ENCODE measurements at places on chromosomes 4 and X. TPM values are rescaled to one million over a fixed set of nuclear protein-coding genes. Genes with fewer than 3 reads are reported as not detected.

GRCh38 chr4:172207886-172208285, 394.7 kb downstream of the GALNTL6 start:
- DNase-seq, result no peak

DNA sequence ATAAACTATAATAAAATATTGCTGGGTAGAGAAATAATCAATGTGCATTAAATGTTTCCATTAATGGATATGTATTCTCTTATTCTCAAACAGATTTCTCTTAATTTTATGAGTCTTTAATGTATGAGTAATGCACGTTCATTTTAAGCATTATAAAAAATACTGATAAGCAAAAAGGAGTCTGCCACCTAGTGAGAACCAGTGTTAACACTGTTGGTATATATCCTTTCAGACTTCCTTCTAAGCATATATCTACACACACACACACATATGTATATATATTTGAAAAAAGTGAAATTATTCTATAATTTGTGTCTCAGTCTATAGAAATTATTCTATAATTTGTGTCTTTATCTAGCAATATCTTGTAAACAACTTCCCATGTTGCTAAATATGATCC, 49.9 kb upstream of the MTMR1 start:
- DNase-seq, result no peak

DNA sequence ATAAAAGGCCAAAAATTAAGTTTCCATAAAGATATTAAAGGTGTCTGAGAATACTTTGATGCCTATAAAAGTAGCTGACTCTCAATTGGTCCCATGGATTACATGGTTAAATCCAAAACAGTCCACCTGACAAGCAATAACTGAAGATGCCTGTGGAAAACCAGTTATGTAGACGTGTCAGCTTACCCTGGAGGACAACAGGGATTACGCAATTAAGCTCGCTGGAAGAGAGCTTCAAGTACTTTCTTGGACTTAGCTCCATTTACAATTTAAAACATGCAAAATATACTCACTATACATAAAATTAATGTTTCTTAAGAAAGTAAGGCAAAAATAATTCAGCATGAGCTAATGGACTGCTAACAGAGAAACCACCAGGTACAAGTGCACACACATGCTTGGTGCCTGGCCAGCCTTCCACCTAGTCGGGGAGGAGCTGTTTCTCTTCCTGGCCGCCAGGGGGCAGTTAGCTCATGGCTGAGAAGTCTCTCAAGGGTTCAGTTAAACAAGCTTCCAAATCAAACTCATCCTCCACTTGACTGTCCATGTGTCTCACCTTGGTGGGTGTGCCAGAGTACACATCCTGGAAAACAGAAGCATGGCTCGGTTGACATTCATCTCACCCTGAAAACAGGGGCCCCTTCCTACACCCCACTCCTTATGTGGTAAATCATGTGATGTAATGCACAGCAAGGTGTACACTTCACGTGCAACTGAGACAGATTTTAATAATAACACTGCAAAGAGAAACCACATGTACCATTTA, 9.2 kb upstream of the FAM53A start:
- DNase-seq, result peak; percentile 84

DNA sequence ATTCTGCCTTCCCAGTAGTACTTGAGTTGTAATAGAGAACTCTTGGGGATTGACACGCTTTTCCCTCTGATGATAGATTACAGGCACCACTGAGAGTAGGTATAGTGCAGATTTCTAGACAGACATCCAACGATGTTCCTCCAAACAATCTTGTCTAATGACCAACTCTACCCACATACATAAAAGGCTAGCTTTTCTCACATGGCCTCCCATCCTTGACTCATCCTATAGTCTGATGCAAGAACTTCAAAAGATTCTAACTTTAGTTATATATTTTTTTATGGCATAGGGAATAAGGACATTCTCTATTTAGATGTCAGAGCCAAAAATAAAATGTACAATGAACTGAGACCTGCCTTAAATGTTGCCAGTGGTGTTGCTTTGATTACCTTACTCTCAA, 60.9 kb downstream of the GLRA2 start:
- DNase-seq, result no peak

DNA sequence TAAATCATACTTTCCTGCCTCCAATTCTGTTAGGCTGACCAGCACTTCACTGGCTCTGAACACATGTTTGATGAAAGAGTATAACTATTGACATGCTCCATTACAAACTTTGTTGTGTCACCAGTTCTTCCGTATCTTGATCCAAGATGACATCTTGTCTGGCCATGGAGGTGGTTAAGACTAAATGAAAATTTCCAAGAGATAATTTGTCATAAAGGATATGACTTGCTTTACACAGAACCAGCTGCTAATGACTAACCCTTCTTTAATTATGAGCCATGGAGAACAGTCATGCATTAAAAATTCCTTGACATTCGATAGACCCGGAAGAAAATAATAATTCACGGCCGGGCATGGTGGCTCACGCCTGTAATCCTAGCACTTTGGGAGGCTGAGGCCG, 17.7 kb upstream of the N4BP2 start:
- DNase-seq, result no peak

The GAGE13 gene
- total RNA-seq, result not detected

GRCh38 chr4:165450871-165451270, 72.1 kb downstream of the CPE start:
- DNase-seq, result no peak

GRCh38 chrX:40973619-40974018, 111.6 kb upstream of the USP9X start:
- DNase-seq, result no peak

DNA sequence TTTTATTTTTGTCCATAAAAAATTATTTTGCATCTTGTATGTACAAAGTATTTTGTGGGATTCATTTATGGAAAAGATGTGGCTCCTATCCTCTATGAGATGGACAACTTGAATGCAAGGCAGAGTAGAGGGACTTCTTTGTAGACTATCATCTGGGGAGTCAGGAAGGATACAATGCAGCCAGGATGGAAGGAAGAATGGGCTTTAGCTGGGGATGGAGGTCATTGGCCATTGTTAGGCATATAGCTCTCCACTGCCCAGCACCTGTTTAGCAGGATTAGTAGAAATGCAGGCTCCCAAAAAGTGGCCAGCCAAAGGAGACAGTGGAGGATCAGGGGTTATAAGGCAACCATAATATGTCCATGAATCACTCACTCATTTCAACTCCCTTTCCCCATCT, 5.1 kb upstream of the TLL1 start:
- no peak for DNase-seq

The RTL5 gene
- total RNA-seq, result 2.3 TPM

DNA sequence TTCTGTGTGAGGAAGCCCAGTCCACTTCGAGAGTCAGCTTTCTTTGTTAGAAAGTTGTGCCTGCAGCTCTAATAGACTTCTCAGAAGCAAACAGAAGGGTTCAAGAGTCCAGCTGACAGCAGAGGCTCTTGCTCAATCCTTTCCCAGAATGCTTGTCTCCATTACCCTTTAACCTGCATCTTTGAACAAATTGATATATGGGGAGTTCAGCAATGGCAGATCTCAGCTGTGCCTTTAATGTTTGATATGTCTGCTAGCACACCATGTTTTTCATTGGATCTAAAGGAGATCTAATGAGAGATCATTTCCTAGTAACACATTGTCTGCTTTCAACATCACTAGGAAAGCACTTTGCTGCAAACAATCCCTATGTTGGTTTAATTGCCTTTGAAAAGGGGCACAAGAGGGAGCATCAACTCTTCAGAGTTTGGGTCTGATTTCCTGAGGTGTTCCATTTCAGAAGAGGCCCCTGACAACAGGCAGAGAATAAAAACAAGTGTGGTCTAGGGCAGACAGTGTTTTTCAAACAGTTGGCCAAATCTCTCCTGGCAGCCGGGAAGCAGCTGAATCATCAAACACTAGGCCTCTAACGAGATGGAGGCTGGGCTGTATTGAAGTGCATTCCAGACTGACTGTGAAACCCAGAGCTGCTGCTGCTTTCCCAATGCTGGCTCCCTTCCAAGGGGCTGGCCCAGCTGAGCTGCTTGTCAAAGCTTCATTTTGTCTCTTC, 55.5 kb downstream of the LUZP4 start:
- peak; percentile 75 for DNase-seq

- DNase-seq, result peak; percentile 14
Measured at GRCh38 chr4:5220028-5220427, 168.7 kb downstream of the STK32B start.

DNA sequence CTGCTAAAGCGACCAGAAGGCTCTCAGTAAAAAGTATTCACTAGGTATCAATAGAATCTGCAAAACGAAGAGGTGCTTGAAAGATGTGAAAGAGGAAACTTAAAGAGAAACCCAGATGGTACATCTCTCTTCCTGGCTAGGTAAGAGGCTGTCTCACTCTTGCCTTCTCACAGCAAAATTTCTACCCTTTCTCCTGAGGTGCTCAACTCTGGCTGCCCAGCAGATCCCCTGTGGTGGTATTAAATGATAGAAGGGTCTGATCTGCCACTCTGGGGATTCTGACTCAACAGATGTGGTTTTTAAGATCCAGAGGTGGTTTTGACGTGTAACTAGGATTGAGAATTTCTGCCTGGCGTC, 14.9 kb upstream of the TSPAN5 start:
- no peak for DNase-seq

The NAT8L gene
- total RNA-seq, result 3.6 TPM

GRCh38 chrX:100681599-100681998, 37.6 kb downstream of the SRPX2 start:
- DNase-seq, result no peak

The UPF3B gene
- total RNA-seq, result 4.2 TPM

DNA sequence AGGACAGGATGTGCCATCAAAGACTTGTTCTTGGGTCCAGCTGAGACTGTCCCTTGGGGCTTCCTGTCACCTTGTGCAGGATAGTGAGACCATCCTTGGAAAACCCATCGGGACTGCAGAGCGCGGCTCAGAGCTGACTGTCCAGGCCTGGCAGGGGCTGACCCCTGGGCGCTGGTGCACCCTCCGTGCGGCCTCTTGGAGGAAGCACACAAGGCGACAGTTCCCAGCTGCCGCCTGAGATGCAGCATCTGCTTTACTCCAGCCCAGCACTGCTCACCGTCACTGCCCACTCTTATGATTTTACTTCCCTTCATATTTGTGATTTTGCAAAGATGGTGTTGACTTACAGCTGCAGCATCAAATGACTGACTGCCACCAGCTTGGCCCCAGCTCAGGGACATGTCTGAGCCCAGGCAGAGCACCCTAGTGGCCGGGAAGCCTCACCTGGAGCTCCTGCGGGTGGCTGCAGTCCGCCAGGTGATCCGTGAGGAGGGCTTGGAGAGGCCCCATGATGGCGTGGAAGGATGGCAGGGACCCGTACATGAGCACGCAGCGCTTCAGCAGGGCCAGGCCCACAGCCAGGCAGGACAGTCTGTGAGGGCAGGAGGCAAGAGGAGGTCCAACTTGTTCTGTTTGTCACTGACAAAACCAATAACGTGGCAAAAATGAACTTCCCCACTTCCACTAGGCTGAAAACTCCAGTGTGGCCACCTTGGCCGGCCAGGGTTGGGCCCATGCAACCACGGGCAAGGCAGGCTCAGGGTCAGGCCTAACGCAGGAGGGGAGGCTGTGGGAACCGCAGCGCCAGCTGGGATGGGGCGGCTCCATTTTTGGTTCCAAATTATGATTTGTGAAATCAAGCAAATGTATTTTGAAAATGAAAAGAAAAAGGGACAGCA, 21.8 kb downstream of the NOP14 start:
- no peak for DNase-seq

Data from body of pancreas (tissue), 4 donors.